ENCODE measurements at places on chromosomes 7 and 10.

GRCh38 chr10:14728346-14728745 is 46.4 kb downstream of the FAM107B start:
- no peak for DNase-seq

GRCh38 chr10:102347236-102347828 is 48.2 kb upstream of the NFKB2 start:
- DNase-seq = no peak

DNA sequence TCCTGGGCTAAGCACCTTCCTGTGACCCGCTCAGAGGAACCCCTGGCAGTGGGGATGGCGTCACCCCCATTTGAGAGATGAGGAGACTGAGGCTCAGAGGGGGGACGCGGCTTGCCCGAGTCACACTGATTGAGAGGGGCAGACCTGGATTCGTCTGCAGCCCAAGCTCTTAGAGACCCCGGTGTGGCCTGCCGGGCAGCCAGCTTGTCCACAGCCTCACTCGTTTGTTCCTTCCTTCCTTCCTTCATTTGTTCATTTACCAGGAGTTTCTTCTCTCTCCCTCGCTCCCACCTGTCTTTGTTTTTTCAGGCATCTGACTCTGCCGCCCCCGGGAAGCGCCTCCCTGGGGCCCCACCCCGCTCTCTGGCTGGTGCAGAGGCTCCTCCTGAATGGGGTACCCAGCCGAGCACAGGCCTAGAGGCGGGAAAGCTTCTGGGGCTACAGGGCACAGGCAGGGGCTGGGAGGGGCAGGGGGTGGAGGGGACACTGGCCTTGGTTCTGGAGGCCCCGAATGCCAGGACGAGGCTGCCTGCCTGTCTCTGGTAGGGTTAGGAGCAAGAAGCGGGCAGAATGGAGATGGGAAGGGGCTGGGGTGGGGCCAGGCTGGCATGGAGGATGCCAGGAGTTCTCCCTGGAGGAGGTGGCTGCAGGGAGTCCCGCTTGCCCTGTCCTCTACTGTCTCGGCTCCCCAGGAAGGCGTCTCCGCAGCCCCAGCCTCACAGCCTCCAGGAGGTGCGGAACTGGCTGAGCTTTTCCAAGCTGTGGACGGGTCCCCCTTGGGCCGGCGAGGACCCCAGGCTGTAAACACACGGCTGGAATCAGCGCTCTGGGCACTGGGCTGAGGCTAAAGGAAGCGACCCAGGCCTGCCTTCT is 91.6 kb downstream of the UNCX start:
- DNase-seq = no peak

DNA sequence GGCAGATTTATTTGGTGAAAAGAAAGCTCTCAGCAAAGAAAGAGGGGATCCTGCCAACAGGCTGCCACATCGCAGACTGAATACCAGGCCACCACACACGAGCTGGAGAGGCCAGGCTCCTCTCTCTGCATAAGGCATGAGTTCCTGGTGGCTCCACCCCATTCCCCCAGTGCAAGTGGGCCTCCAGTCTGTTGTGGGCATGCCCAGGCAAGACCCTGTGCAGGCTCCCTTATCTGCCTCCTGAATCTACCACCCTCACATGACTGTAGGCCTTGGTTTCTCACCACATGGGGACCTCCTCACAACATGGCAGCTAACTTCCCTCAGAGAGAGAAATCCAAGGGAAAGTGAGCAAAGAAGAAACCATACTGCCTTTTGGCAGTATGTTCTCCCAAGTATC is 26.7 kb upstream of the CUL1 start:
- no peak for DNase-seq

- DNase-seq = no peak
Observed at GRCh38 chr10:132688580-132689420, 97.1 kb downstream of the NKX6-2 start.

- DNase-seq = no peak
Observed at GRCh38 chr7:104964626-104965236, 49.3 kb upstream of the KMT2E start.

DNA sequence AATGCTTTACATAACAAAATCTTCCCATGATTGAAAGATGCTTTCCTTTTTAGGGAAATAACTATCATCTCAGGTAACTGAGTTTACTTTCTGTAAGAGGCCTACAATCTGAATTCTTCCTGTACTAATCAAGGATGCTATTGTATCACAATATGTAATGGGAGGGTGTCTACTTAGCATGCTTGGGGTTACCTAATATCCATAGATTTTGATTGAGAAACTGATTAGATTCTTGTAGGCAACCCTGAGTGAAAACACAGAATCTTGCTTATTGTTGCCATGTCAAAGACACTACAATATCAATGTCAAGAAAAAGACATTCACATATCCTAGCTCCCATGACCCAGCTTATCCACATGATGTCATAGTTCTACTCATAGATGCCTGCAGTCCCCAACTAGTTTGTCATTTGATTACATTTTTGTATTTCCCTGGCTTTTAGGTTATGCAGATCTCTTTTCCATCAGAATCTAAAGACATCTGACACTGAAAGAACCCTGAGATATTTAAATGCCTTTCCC is 62.4 kb downstream of the PON1 start:
- no peak for DNase-seq

GRCh38 chr10:101070098-101070497 is 8.3 kb downstream of the KAZALD1 start:
- no peak for DNase-seq

- peak; percentile 31 for DNase-seq
Observed at GRCh38 chr10:74418285-74418872, 267.4 kb downstream of the ADK start.

DNA sequence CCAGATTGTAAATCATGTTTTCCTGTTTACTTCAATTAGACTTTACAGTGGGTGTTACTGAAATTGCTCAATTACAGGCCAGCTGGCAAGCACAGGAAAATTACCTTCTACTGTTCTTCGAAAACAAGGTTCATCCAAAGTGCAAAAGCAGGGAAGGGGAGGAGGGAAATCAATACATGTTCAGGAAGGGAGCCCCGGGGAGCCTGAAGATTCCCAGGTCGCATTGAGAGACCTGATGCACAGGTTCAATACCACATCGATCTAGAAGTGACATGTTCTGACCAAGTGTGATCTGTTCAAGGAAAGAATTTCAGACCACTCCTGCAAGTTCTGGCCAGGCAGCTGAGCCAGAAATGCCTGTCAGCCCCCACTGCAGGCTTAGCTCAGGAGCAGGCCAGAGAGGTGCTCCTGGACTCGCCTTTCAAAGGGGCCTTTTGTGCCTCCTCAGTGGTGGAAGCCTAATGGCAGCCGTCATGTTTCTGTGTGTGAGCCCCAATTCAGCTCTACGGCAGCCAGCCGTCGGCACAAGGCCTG is 35.9 kb downstream of the FAM53B start:
- DNase-seq = no peak

DNA sequence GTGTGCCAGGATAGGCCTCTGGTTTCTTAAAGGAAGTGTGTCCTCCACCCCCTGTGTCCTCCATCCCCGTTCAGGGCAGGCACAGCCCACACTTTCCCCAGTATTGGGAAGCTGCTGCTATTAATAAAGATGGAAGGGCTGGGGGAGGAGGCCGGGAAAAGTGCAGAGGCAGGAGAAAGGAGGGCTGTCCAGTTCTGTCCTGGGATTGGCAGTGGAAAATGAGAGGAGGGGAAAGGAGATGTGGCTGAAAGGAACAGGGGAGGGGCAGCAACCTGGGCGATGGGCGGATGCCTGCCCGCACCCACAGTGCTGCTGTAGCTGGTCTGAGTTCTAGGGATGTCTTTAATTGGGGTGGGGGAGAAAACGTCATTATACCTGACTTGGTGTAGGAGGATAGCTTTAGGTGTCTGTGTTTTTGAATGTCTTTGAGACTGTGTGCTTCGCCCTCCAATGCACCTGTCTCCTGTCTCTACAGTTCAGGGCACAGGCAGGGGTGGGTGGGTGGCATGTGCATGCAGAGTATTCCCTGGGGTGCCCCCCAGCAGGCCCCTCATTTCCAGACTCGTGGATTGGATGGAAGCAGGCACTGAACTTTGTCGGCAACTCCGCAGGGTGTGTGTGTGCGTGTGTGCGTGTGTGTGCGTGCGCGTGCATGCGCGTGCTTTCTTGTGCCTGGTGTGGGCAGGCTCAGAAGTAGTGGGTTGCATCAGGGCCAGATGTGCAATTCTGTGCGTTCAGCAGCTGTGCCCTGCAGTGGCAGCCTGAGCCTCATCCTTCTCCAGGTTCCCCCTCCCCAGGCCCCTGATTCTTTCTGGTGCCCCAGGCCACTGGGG is 2.5 kb downstream of the TRIM8 start:
- DNase-seq = no peak

DNA sequence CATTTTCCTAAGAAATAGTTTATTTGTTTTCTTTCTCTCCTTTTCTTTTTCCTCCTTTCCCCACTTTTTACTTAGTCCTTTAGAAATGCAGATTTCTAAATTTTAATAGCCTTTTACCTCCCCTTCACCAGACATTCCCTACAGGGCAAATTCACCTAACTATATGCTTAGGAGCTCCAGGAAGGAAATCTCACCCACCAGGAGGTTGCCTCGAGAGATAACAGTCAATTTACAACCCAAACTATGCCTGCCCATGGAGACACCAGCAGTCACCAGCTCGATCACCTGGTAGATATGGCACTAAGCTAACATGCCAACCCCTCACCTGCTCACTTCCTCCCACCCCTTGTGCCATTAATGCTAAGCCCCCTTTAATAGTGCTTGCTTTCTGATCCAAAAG is 25.2 kb upstream of the CREB3L2 start:
- DNase-seq = no peak

GRCh38 chr7:44845451-44845850 is 2.4 kb downstream of the H2AZ2 start:
- DNase-seq = no peak

GRCh38 chr7:125462615-125463014 is 533.0 kb upstream of the POT1 start:
- no peak for DNase-seq

DNA sequence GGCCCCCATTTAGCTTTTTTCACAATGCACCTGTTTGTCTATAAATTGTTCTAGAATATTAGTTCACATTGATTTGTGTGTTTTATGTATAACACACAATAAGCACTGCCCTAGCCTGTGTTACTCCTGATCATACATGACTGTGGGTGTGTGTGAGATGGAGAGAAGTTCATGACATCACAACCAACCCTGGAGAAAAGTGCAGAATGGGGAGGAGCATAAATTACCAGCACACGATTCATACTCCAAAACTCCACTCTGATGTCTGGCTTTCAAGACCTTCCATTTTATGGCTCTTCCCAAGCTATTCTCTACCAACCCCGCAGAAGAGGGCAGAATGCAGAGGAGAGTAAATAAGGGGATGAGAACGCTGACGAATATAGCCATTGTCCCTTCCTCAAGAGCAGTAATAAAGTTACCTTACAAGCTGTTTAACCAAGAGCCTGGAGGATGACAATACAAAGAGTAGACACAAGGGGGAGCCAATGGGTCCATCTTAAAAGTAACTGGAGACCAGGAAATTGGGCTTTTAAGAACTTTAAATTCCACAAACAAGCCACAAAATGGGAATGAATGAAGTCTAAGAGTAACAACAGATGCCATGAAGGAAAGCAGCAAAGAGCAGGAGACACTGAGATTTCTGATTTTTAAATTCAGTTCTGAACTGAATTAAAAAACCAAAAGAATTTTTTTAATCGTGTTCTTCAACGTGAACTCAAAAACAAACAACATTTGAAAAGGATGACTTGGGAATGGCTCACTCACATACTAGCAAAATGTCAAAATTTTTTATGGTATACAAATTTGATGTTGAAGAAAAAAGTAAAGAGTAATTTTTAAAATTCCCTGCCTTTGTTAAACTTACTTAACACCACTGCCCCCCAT is 159.6 kb downstream of the PARD3 start:
- peak; percentile 35 for DNase-seq

DNA sequence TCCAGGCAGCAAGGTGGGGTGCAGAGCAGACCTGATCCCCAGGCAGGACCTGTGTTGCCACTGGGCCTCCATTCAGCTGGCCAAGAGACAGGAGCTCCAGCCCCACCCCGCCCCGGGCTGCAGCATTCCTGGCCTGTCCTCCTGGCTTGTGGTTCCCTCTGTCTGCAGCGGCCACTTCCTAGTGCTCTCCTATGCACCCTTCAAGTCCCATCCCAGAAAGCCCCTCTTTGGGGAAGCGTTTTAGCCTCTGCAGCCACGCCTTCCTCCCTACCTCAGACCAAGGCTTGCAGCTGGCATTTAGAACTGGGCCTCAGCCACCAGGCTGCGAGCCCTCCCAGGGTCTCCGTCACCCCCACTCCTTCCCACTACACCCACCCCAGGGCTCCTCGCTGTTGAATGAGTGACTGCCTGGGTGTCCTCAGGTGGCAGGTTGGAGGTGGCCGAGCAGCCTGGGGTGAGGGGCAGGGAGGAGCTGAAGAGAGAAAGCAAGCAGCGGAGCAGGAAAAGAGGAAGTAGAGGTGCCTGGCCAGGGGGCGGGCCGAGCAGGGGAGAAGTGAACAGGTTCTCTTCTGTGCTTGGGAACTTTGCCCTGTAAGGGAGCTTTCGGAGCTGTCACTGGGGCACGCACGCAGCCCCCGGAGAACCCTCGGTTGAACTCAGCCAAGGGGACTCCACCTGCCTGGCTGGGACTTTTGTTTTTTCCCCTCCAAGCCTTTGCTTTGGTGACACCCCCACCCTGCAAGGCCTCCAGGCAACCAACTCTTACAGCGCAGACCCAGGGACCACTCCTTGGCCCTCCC is 109.1 kb upstream of the TNRC18 start:
- no peak for DNase-seq

- no peak for DNase-seq
Observed at GRCh38 chr7:116206141-116206540, 4.2 kb upstream of the TES start.

GRCh38 chr7:125934539-125934938 is 1004.9 kb upstream of the POT1 start:
- no peak for DNase-seq

DNA sequence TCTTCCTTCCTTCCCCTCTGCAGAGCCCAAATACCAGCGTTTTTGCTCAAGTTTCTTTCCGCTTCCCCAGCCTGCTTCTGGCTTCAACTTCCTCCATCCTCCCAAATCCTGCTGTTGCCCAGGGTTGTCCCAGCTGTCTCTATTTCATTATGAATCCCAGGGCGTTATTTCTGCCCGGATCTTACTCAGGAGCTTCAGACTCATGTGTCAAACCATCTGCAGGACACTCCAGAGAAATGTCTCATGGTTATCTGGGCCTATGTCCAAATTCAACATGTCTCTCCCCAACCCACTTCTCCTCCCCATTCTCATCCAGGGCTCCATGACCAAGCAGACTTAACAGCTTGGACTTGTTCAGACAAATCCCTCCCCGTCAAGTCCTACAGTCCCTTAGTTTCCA is 15.6 kb downstream of the ARHGAP22 start:
- DNase-seq = no peak

Measured in hippocampal formation (tissue), 2 donors.